Kidney epithelial cell (primary cell): ENCODE measurements at places on chromosomes 1 and 21.
A peak's percentile ranks its signal among the peaks of the same experiment; 100 is the strongest.

DNA sequence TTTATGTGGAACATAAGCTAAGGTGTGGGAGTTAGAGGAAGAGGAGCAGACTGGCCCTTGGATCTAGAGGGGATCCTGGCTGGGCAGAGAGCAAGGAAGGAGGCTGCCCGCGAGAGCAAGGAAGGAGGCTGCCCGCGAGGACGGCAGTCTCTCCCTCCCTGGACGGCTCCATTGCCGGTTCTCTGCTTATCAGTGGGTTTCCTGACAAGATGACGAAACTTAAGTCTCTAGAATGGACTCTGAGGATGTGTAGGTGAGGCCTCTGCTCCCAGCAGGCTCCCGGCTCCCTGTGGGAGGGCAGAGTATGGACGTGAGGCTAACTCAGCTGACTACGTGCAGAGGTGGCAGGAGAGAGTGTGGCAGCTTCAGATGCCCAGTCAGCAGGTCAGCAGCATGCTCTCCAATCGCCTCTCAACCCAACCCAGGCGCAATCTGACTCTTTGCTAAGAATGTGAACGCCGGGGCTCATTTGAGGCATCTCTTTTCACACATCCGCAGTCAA is 6.1 kb downstream of the MYBPHL start:
- no peak for DNase-seq

- no peak for DNase-seq
Measured at GRCh38 chr1:149931212-149931790, 3.7 kb upstream of the SF3B4 start.

GRCh38 chr1:2470290-2471158 is 5.6 kb upstream of the PLCH2 start:
- DNase-seq, result no peak

- DNase-seq, result no peak
Measured at GRCh38 chr1:43750083-43750482, 42.7 kb downstream of the ST3GAL3 start.

GRCh38 chr1:215004121-215004827 is 78.3 kb upstream of the KCNK2 start:
- DNase-seq, result no peak

- DNase-seq, result peak; percentile 91
Measured at GRCh38 chr1:170707959-170708655, 44.2 kb downstream of the PRRX1 start.

DNA sequence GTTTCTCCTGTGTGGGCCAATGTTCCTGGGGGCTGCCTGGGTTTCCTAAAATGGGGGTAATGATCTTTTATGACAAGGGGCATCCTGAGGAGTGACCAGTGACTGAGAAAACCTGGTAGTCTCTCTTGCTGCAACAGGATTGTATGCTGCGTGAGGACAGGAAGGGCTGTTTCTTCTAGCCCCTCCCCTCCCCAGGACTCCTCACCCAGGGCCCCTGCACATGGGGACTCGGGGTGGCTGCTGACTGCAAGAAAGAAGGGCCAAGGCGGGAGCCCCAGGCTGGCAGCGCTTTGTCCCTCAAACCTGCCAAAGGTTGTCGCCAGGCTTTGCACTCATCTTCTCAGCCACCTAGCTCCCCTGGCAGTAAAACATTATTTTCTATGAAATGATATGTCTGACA is 442.4 kb downstream of the CAMTA1 start:
- no peak for DNase-seq

GRCh38 chr1:3152143-3152542 is 83.1 kb downstream of the PRDM16 start:
- no peak for DNase-seq

DNA sequence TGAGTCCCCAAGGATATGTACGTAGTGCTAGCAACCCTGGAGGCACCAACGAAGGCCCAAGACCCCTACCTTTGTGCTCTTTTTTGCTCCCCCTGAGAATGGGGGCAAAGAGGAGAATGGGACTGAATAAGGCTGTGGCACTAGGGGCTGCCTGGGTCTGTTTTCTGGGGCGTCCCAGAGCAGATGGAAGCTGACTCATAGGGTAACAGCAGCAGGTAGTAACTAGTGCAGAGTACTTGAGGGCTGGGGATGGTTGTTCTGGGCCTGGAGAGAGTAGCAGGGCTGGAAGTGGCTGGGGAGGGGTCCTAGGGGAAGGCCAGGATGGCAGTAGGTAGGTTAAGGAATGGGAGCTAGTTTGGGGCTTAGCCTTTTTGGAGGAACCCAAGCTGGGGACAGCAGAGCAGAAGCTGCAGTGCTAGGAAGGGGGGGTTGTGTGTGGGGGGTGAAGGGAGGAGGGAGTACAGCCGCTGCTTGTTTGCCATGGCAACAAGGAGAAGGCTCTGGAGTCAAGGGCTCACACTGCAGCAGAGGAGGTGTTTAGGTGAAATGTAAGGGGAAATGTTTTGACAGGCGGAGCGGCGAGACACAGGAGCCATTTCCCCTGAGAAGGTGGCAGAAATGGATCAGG is 1.8 kb downstream of the NCDN start:
- no peak for DNase-seq

DNA sequence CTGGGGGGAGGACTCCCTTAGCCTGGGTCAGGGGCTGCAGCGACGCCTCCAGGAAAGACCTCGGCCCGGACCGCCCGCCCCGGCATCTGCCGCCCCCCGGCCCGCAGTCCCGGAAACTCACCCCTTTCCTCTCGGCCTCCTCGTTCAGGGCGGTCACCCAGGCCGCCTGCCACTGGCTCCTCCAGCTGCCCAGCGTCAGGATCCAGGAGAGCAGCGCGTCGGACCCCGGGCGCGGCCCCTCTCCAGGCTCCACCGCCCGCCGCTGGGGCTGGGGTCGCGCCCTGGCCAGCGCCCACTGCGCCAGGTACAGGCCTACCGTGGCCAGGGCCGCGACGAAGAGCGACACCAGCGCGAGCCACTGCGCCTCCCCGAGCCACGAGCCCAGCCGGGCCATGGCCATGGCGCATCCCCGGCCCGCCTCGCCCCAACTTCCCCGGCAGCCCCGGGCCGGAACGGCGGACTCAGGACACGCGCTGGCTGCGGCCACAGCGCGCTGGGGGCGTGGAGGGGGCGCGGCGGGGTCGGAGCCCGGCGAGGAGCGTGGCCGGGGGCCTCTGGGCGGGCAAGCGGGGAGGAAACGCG is 478 bp downstream of the C2CD2 start:
- DNase-seq, result no peak

- DNase-seq, result no peak
Measured at GRCh38 chr1:234598974-234599616, 10.9 kb downstream of the IRF2BP2 start.

- no peak for DNase-seq
Measured at GRCh38 chr1:60504206-60504840, 430.8 kb upstream of the C1orf87 start.
